ENCODE measurements at places on chromosomes 16 and 17.

DNA sequence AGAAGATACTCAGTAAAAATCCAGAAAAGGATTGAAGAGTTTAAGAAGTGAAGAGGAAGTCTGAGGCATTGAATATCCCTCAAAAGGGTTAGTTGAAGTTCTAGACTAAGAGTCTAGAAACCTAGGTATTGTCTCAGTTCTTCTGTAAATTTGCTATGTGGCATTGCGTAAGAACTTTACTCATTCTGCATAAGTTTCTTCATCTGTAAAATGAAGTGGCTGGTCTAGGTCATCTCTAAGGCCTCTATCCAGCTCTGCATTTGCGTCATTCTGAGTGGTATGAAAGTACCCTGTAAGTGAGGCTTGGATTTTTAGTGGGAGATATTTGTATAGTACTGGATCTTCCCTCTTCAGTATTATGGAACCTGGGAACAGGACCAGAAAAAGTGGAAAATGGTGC lies 130.2 kb downstream of the MYO1D start:
- no peak for DNase-seq

GRCh38 chr16:732936-733335 lies 6.0 kb downstream of the HAGHL start:
- DNase-seq: no peak

- no peak for DNase-seq
These were observed 8.0 kb downstream of the PRSS41 start for GRCh38 chr16:2806286-2806685.

- no peak for DNase-seq
These were observed 14.7 kb downstream of the PRSS27 start for GRCh38 chr16:2705351-2705750.

DNA sequence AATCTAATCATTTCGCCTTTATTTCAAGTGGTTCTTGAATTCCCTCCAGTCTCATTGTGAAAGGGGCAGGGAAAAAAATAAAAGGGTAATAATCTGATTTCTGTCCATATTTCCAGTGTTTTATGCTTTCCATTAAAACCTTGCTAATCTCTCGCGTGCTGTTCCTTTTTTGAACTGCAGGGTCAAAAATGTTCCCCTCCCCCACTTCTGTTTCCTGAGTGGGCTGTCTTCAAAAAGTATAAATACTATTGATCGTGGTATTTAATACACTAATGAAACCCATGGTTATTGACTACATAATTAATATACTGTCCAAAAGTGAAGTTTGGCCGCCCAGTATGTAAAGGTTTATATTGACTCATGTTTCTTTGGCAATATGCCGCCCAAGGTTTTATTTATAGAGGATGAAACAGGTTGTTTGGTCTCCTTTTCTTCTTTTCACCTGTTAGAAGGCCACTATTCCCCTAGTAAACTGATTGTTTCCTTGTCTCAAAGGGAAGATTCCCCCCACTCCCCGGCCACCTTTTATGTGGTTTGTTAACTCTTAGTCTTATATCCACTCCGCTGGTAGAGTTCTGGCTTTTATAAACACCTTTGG lies 69.7 kb downstream of the RPA1 start:
- no peak for DNase-seq

- no peak for DNase-seq
These were observed 450.3 kb upstream of the PSMD7 start for GRCh38 chr16:73846356-73846755.

DNA sequence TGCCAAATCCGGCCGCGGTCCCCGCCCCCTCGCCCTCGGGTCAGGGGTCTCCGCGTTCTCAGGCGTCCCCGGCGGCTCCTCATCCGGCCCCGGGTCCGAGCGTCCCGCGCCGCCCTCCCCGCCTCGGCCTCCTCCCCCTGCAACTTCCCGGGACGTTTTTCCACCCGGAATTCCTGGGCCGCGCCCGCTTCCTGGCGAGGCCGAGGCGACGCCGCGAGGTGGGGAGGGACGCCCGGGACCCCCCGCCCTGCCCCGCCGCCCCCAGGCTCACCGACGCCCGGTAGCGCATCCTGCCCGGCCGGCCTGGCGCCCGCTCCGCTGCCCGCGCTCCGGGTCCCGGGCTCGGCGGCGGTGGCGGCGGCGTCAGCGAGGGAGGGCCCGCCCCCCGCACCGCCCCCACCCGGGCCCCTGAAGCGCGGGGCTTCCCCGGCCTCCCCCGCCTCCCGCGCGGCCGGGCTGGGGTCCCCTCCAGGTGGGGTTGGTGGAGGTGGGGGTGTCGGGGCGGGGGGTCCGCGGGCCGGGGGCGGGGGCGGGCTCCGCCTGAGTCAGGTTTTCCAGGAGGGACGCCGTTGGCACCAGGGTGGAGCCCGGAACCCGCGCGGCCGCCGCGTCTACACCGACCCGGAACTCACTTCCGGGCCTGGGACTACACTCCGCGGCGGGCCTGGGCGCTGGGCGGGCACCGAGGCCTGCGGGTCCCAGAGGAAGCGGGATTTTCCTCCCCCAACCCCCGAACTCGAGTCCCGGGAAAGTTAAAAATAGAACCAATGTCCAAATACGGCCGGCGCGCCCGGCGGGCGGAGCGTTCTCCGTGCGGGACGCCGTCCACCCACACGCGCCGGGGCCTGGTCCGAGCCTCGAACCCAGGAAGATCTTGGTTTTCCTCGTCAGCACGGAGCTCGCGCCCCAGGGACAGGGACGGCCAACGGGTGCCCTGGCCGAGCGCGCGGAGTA lies 6.8 kb downstream of the MYO1C start:
- DNase-seq: peak; percentile 61

DNA sequence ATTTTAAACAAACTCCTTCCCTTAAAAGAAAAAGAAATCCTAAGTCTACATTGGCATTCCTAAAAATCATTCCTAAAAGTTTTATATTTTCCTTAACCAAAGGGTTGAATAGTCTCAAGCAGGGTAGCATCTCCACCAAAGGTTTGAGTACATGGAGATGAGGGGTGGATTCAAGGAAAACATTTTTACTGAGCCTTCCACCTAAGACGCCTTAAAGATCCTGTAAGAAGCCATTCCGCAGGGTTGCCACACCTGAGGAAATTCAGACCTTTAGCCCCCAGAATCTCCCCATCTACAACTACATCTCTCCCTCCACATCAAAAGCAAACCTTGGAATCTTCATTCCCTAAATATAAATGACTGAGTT lies 7.7 kb upstream of the AKTIP start:
- no peak for DNase-seq

DNA sequence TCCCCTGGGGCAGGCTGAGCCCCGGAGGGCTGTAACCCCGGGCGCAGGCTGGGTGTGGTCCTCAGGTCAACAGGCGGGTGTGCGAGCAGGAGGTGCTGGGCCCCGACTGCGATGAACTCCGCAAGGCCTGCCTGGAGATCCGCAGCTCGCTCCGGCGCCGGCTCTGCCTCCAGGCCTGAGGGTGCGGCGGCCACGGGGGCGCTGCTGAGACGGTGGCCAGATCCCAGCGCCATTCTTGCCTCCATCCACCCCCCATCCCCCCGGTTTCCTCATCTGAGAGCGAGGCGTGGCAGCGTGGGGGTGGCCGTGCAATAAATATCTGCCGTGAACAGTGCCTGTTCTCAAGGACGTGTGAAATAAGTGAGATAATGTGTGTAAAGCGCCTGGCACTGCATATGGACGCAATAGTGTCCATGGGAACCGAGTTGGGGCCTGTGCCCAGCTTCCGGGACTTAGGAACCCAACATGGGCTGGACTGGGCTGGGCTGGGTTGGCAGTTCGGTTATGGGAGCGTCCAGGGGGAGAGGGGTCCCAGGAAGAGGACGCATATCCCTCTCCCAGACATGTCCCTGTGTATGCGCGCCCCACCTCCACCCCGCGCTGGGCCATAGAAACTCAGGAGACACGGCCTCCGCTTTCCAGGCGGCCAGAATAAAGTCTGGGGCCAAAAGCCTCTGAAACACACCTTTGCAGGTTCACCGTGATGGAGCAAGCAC lies 15.0 kb downstream of the ZNF213 start:
- DNase-seq: no peak

DNA sequence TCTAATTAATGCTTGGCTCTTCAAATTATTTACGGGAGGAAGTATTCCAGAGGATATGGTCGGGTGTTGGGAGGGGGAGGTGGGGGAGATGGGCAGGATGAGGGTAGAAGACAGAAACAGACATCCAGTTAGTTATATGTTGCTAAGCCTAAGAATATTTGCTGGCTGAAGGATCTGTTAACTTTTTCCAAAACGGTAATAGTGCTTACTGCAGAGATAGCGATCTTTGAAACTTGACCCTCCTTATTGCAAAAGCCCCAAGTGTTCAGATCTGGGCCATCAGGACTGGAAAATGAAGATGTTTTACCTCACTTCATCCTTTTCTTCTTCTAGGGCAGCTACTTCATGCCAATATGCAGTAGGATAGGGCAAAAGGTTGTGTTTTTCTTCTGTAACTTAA lies 27.0 kb upstream of the MMD start:
- no peak for DNase-seq

DNA sequence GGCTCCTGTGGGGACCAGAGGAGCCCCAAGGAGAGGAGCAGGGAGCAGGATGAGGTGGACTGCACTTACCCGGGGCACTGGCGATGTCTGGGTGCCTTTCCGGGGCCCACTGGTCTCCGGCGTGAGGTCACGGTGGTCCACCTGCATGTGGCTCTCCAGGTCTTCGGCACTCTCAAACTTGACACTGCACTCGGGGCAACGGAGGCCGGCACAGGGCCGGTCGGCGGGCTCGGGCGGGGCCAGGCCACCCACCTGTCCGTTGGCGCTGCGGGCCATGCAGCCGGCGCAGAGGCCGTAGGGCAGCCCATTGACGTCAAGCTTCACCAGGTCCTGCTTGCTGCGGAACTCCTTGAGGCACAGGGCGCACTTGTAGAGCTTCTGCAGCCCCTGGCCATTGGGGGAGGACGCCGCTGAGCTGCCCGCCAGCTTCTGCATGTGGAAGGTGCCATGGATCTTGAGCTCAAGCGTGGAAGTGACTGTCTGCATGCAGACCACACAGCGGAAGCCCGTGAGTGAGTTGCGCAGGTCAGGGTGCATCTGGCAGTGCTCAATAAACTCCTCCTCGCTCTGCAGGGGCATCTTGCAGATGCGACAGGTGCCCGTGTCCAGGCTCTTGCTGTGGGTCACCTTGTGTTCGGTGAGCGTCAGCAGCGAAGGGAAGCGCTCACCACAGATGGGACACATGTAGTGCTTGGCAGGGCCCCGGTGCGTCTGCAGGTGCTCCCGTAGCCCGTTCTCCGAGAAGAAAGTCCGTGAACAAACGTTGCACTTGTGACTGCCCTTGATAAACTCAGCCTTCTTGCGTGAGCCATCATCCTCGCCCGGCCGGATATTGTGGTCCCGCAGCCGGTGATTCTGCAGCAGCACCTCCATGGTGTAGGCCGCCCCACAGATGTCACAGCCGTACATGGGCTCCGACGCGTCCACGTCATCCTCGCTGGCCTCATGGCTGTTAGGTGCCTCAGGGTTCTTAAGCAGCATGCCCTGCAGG lies 220.0 kb downstream of the ZNF423 start:
- DNase-seq: no peak

- DNase-seq: no peak
These were observed 2.3 kb downstream of the RAB11FIP4 start for GRCh38 chr17:31393749-31394146.

DNA sequence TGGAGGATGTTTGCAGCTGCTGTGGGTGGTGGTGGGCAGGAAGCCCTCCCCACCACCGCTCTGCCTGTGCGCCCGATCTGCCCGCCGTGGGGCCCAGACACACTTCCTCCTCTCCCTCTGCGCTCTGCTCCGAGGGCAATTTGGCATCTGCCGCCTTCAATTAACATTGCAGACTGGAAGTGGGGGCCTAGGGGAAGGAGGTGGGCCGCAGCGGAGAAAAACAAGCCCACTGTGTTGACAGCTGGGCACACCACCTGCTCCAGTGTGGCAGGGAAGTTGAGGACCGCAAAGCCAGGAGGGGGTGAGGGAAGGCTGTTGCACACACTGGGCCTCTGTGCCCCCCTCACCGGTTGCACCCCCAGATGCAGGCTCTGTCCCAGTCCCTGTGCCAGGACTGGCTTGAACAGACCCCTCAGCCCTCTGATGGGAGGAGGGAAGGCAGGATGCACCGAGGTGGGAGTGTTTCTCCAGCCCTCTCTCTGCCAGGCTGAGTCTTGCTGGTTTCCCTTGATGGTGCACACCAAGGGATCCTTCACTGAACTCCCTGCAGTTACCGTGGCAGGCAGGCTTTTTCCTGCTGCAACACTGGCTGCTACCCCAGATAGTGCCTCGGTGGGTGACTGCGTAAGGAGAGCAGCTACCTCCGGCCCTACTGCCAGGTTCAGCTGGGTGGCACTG lies 72.8 kb upstream of the MED9 start:
- DNase-seq: no peak

DNA sequence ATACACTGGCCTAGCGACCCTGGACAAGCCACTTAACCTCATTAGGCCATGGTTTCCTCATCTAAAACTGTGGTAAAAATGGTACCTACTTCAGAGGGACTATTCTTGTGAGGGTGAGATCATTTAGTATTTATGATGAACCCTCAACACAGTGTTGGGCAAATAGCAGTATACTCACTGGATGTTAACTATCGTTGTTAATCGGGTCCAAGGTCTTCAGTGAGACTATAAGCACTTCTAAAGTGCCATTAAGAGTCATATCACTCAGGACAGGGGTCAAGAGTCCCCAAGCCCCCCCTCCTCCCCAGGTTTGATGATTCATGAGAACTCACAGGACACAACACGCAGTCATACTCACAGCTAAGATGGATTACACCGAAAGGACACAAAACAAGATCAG lies 11.0 kb downstream of the TK2 start:
- DNase-seq: no peak

DNA sequence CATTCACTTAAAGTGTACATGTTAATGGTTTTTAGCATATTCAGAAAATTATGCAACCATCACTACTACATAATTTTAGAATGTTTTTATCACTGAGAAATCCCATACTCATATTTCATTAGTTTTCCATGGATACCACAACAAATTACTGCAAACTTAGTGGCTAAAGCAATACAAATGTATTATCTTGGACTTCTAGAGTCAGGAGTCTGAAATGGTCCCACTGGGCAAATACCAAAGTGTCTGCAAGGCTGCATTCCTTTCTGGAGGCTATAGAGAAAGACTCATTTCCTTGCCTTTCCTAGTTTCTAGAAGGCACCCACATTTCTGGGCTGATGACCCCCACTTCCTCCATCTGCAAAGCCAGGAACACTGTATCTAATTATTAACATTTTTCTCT lies 16.9 kb upstream of the GNAO1 start:
- no peak for DNase-seq

GRCh38 chr17:80187515-80187941 lies 17.7 kb downstream of the CARD14 start:
- no peak for DNase-seq

Data from stimulated activated CD4-positive, alpha-beta T cell treated with anti-CD3 and anti-CD28 coated beads, Interleukin-12 subunit alpha, Interleukin-12 subunit beta, amount 100 ng/mL, for 24 hours (primary cell).